ENCODE measurements at places on chromosomes 2 and 18.
A peak's percentile ranks its signal among the peaks of the same experiment; 100 is the strongest.

- DNase-seq, result no peak
These were observed 255.8 kb downstream of the MTX2 start for GRCh38 chr2:176525086-176525485.

GRCh38 chr2:148237911-148238310, 217.0 kb downstream of the MBD5 start:
- DNase-seq, result no peak

GRCh38 chr2:179050755-179051154, 818 bp upstream of the CCDC141 start:
- DNase-seq, result no peak

DNA sequence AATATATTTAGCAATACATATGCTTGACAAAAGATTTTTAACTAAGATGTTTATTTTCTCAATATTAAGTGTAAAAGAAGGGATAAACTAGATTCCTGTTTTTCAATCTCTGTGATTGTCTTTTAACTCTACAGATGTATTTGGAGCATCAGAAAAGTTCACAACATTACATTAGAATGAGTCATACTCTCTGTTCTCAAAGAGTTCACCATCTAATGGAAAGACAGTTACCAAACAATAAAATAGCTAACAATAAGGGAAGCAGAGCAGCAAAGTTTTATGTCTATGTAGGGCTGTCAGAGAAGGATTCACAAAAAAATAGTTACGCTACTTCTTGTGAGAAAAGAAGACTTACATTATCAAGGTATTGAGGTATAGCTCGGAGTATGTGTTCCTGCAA, 109.2 kb upstream of the MAP2 start:
- DNase-seq, result no peak

- DNase-seq, result no peak
These were observed 55.7 kb downstream of the IRS1 start for GRCh38 chr2:226743915-226744314.

DNA sequence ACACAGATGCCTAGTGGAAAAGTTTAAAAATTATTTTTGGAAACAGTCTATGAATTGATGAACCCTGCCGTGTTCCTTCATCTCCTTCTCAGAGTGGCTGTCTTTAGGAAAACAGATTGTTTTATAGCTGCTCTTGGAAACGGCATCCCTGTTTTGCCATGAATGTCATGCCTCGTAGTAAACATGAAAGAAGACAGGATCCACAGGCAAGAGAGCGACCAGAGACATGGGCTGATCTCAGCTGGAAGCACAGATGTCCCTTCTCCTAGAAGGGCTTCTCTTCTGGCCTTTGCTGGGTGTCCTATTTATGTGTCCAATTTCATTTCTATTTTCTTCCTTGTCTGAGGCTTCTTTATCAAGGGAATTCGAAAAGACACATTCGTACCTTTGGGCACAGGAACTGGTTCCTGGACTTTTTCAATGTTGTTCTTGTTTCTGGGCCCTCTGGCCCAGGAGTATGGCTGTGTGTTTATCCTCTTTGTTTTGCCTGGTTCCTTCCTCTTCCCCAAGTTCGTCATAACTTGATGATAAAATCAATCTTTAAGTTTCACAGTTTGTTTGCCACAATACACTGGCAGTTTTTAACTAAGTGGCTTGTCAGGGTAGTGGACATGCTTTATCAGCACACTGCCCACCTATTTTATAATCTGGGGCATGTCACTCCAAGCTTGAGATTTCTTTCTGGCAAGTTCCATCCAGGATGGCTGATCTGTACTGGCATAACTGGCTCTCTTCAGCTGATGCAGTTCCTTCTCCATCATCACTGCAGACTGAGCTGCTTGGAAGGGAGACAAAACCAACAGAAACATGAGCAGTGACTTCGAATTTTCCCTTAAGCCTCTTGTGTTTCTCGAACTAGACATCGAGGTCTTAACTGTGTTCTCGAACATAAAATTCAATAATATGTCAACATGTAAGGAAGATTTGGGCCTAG, 63.2 kb upstream of the MGAT4A start:
- no peak for DNase-seq

GRCh38 chr2:108244667-108245414, 5.1 kb downstream of the SULT1C3 start:
- no peak for DNase-seq

DNA sequence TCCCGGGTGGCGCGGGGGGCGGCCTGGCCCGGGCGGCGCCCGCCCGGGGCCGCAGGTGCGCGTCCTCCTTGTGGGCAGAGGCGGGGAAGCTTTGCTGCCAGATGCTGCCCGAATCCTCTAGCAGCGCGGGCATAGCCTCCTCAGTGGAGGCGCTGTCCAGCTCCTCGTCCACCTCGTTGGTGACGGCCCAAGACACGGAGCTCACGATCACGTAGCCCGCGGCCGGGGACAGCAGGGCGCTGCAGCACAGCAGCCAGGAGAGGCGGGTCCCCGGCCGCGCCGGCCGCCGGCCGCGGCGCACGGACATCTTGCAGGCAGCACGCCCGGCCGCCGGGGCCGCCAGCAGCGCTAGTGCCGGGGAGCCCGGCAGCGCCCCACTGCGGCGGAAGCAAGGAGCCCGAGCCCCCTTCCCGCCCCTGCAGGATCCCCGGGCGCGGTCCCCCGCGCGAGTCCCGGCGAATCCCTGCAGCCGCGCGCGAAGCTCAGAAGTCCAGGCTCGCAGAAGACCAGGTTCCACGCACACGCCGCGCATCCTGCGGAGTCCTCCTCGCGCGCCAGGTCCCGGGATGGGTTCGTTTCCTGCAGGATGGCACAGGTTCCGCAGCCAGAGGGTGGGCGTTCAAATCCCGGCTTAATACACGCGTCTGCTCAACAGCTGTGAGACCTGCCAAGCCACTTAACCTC, at the start of gene CREG2:
Gene CREG2, minus strand, starts transcription at position 353 of the 684 bp plus-strand sequence. Its CDS starts 46 bp downstream, at position 307.
- peak; percentile 51 for DNase-seq

- no peak for DNase-seq
These were observed 217.5 kb downstream of the CYP26B1 start for GRCh38 chr2:71930049-71930681.

DNA sequence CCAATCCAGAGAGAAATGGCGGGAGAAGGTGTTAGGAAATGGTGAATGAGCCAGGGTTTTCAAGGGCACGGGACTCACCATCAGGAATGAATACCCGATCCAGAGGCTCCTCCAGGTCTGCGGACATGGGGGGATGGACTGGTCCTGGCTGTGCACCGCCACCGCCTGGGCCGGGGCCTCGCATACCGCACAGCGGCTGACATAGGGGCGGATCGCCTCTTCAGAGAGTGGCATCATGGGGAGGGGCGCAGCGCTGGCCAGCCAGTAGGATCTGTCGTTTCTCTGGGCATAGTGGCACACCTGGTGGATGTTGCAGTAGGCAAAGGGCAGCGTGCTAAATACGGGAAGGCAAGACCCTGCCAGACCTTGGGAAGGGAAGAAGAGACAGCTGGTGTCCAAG, 156.1 kb downstream of the COL4A4 start:
- DNase-seq, result no peak

DNA sequence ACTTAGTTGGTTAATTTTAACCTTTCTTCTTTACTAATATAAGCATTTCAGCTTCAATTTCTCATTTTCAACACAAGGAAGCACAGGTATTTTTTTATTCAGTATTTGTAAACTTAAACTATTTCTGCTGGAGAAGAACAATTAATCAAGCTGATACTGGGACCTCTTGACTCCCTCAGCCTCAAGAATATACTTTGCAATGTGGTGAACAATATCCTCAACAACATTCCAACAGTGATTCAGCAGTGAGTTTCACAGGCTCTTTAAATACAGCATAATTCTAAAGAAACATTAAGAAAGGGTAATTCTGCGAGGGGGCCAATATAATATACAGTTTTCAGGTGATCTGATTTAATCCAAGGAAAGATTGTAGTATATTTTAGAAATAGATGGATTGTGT, 10.0 kb downstream of the RAPGEF4 start:
- no peak for DNase-seq

DNA sequence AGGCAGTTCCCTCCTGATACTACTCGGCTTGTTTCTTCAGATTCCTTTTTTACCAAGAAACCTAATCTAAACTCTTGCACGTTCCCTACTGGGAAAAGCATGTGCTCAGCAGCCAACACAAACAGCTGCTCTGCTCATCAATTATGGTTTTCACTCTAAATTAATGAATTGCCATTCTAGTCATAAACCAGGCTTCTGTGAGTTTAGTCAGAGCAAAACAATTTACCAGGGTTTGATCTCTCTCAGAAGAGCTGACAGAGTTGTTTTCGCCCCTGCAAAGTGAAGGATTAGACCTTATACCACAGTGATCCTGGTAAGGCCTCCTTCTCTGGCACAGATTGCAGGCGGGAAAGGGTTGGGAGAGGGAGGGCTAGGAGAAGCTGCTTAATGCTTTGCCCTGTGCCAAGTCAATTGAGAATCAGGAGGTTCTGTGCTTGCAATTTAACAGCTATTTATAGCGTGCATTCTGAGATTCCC, 57.2 kb downstream of the REEP1 start:
- DNase-seq, result no peak

DNA sequence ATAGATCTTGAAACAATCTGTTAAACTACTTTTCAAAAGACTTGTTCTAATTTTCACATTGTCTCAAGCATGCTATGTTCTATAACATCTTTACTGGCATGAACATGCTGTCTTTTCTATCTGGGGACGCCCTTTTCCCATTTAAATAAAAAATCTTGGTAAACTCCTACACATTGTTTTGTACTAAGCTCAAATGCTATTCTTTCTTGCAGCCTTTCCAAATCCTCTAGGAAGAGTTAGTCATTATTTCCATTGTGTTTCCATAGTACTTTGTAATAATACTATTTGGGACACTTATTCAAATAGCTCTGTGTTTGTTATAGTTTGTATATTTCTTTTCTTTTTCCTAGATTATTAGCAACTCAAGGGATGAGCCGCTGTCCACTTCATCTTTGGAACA, 828.6 kb upstream of the FSHR start:
- DNase-seq, result no peak

DNA sequence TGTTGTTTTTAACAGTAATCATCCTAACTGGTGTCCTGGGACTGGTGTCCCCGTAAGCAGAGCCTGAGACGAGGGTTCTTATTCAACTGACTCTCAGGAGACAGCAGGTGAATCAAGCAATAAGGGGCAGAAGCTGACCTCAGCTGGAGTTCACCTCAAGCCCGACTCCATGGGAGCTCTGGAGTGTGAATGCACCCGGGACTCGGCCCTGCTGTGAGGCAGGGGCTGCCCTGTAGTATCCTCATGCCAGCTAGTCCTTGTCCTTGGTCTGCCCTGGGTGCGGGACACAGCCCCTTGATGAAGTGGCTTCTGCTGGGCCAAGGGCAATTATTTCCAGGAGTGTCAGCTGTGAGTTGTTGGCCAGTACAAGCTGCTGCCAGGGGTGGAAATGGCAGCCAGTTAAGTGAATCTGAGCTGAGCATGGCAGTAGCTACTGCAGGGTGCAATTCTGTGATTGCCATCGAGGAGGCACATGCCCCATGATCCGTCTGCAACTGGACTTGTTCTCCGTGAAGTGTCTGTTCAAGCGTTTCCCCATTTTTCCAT, 54.9 kb upstream of the OTOS start:
- DNase-seq, result no peak

DNA sequence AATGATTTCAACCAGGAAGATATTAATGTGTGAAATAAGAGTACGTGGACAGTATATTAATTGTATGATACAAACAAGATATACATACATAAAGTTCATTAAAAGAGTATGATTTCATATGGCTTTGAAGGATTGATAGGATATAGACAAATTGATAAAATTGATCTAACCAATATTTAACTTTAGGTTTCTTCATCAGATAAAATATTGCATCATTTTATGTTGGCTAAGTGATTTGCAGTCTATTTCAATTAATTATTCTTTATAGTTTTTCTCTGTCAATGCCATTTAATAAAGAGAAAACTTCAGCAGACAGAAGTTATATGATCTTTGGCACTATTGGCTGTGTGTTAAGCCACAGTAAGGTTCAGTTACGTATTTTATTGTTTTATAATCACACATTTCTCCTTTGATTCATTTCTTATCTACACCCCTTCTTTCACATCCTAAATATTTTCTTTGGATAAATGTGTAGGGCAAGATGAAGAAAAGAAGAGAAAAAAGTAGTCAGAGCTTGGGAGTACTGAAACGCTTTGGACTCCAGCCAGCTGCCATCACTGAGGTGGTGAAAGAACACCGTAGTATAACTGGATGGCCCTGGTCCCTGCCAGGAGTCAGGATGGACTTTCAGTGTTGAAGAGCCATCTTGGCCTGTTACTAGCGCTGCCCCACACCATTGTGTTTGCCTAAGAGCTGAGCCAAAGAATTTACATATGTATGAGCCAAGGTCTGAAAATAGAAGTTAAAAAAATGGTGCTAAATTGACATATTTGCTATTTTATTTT, 9.8 kb upstream of the CPS1 start:
- DNase-seq, result no peak

DNA sequence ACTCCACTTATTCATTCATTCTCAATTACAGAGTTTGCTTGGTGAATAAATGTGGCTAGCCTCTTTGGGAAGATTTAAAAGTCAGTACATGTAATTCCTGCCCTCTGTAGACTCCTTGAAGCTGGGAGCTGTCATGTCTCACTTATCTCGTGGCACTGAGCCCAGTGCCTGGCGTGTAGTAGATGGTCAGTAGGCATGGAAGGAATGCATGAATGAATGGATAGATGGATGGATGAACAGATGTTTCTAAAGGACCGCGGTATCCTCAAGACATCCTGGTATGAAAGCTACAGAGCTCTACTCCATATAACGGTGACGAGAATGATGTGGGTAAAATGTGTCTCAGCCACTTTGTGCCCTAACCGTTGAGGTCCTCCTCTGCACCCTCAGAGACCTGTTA, 83.0 kb downstream of the MARCO start:
- no peak for DNase-seq

- no peak for DNase-seq
These were observed 167.8 kb upstream of the LYPD1 start for GRCh38 chr2:132837769-132838168.

- DNase-seq, result no peak
These were observed 265.7 kb downstream of the CCDC85A start for GRCh38 chr2:56449449-56449860.

GRCh38 chr2:2014251-2014771, 270.0 kb upstream of the PXDN start:
- DNase-seq, result no peak

- DNase-seq, result no peak
These were observed 210.5 kb downstream of the ANAPC1 start for GRCh38 chr2:111673526-111673925.

- DNase-seq, result no peak
These were observed 132.0 kb downstream of the RND3 start for GRCh38 chr2:150355440-150355839.

- no peak for DNase-seq
These were observed 60.5 kb upstream of the PELI1 start for GRCh38 chr2:64204703-64205102.

- DNase-seq, result no peak
These were observed 326.4 kb upstream of the SPHKAP start for GRCh38 chr2:228507870-228508269.

Measured in erythroblast (primary cell).